ENCODE measurements at places on chromosomes 12 and 14. TPM values are rescaled to one million over a fixed set of nuclear protein-coding genes. Genes with fewer than 3 reads are reported as not detected.

GRCh38 chr12:72390146-72390545 lies 118.0 kb downstream of the TRHDE start:
- no peak overlapping the region for H3K27ac ChIP-seq
- H3K27me3 ChIP-seq, result no peaks in the 10 kb centered on the region
- no peak overlapping the region for H3K4me3 ChIP-seq
- no peaks in the 10 kb centered on the region for H3K36me3 ChIP-seq
- no peak for DNase-seq

GRCh38 chr12:100273782-100274181 lies 6.8 kb downstream of the SCYL2 start:
- H3K27ac ChIP-seq, result no peak overlapping the region
- DNase-seq, result no peak
- no peak overlapping the region for H3K4me3 ChIP-seq
- peaks cover 29% of the 10 kb centered on the region for H3K4me1 ChIP-seq
- no peaks in the 10 kb centered on the region for H3K27me3 ChIP-seq

The KRT7 gene
- 2.2 TPM for total RNA-seq

GRCh38 chr12:11581179-11581755 lies 68.2 kb upstream of the ETV6 start:
- H3K36me3 ChIP-seq, result no peaks in the 10 kb centered on the region
- DNase-seq, result peak; percentile 81
- H3K27me3 ChIP-seq, result peaks cover 2% of the 10 kb centered on the region
- no peak overlapping the region for H3K27ac ChIP-seq
- H3K4me1 ChIP-seq, result peaks cover 11% of the 10 kb centered on the region

DNA sequence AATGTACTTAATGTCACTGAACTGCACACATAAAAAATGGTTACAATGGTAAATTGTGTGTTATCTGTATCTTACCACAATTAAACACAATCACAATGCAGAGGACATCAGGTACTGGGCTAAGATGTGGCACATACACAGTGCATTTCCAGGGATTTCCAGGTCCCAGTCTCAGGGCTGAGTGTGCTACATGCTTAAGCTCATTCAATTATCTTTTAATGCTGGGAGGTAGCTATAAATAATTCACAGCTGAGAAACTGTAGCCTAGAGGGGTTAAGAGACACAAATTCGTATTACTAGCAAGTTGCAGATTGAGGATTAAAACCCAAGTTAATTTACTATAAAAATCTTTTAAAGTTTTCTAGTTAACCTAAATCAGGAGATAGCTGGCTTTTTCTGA lies 67.1 kb downstream of the CRACR2A start:
- no peaks in the 10 kb centered on the region for H3K27me3 ChIP-seq
- H3K36me3 ChIP-seq, result peaks cover 27% of the 10 kb centered on the region
- H3K4me1 ChIP-seq, result peaks cover 13% of the 10 kb centered on the region
- DNase-seq, result no peak
- no peak overlapping the region for H3K4me3 ChIP-seq
- H3K27ac ChIP-seq, result peak overlapping the region; percentile 31

- no peak overlapping the region for H3K4me3 ChIP-seq
- H3K27ac ChIP-seq, result no peak overlapping the region
- H3K36me3 ChIP-seq, result peaks cover 15% of the 10 kb centered on the region
- no peaks in the 10 kb centered on the region for H3K4me1 ChIP-seq
- no peaks in the 10 kb centered on the region for H3K27me3 ChIP-seq
Measured at GRCh38 chr12:124347805-124348658, 53.1 kb downstream of the RFLNA start.

GRCh38 chr12:45284096-45284901 lies 68.4 kb downstream of the ANO6 start:
- DNase-seq, result no peak
- H3K4me3 ChIP-seq, result no peak overlapping the region
- no peak overlapping the region for H3K27ac ChIP-seq
- peaks cover 13% of the 10 kb centered on the region for H3K36me3 ChIP-seq

DNA sequence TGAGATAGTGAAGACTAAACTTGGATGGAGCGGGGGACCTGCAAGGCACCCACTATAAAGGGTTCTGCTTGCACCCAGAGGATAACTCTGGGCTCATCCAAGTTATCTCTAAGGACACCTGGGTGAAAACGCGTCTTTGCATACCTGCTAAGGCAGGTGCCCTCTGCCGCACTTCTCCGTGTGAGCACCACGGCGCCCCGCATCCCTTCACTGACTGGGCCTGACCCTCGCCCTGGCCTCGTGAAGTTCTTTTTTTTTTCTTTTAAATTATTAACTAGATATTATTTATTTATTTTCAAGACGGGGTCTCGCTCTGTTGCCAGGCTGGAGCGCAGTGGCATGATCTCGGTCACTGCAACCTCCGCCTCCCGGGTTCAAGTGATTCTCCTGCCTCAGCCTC lies 20.0 kb upstream of the APOF start:
- H3K27ac ChIP-seq, result no peak overlapping the region
- H3K27me3 ChIP-seq, result no peaks in the 10 kb centered on the region

The SLC39A2 gene
- 0.25 TPM for total RNA-seq

The DENR gene
- total RNA-seq, result 53.9 TPM

The SERPINA9 gene
- not detected for total RNA-seq

The KRT6A gene
- total RNA-seq, result not detected

The PPP4R4 gene
- 3.7 TPM for total RNA-seq

- H3K4me1 ChIP-seq, result peaks cover 59% of the 10 kb centered on the region
Measured at GRCh38 chr12:9794484-9795093, 32.7 kb upstream of the KLRF1 start.

The KRT82 gene
- not detected for total RNA-seq

DNA sequence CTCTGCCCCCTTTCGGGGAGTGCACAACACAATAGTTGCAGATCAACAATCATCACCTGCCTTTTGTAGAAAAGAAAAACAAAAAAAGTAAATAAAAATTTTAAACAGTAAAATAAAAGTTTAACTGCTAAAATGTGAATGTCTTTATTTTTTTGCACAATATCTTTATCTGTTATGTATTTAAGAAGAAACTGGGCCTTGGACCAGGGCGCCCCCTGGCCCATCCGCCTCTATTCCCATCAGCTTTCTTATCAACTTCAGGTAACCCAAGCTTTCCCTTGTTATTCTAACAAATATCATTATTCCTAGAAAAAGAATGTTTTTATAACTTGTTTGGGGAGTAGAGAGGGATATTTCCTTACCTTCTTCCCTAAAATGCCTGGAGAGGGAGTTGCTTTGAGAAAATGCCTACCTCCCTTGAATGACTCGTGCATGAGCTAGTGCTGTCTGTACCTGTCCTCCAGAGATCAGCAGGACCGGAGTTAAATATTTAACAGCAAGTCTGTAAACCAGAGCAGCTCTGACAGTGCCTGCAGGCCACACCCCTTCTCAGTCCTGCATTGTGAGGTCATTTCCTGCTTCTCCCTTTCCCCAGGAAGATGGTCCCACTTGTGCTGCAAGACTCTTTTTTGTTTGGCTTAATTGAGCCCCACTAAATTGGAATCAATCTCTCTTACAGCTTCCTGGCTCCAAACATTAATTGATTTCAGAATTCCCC lies 192.8 kb upstream of the RGS6 start:
- peaks cover 5% of the 10 kb centered on the region for H3K4me1 ChIP-seq
- peaks cover 23% of the 10 kb centered on the region for H3K36me3 ChIP-seq
- no peak overlapping the region for H3K4me3 ChIP-seq
- H3K27me3 ChIP-seq, result peaks cover 4% of the 10 kb centered on the region
- no peak overlapping the region for H3K27ac ChIP-seq

- H3K36me3 ChIP-seq, result no peaks in the 10 kb centered on the region
- H3K4me1 ChIP-seq, result peaks cover 47% of the 10 kb centered on the region
- peak; percentile 39 for DNase-seq
- no peak overlapping the region for H3K4me3 ChIP-seq
Measured at GRCh38 chr12:57031138-57031725, 14.9 kb upstream of the TAC3 start.

The INSM2 gene
- not detected for total RNA-seq

The GPR84 gene
- 0.15 TPM for total RNA-seq
